ENCODE measurements at places on chromosomes 1 and 21.

- DNase-seq = no peak
Observed at GRCh38 chr1:56094168-56094567, 485.2 kb downstream of the PLPP3 start.

DNA sequence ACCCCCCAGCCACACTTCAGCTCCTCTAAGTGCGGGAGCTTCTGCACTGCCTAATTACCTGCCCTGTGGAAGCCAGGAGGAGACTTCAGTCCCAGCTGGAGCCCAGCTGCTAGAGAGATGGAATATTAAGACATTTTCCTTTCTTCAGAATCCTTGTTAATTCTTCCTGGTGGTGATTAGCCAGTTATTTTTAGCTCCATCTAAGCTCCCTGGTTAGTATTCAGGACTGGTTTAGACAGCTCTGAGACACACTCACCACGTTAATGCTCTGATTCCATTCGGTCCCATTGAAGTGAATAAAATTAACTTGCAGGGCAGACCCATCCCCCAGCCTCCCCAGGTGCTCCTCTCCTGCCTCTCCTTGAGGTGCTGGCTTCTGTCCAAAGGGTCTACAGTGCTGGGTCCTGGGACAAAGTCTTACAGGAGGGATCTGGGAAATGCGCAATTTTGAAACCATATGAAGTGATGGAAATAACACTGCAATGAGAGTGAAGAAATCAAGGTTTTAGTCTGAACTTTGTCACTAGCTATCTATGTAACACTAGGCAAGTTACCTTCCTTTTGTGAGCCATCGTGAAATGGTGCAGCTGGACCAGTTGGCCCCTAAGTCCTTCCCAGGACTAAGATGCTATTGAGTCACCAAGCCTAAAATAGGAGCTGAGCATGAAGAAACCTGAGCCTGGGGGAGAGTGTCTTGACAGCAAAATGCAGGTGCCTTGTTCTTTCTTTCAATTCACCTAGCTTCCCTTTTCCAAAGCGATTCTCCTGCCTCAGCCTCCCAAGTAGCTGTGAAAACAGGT is 117.4 kb upstream of the ATP1A1 start:
- no peak for DNase-seq

- peak; percentile 51 for DNase-seq
Observed at GRCh38 chr1:21508580-21509350, 458 bp upstream of the ALPL start.

DNA sequence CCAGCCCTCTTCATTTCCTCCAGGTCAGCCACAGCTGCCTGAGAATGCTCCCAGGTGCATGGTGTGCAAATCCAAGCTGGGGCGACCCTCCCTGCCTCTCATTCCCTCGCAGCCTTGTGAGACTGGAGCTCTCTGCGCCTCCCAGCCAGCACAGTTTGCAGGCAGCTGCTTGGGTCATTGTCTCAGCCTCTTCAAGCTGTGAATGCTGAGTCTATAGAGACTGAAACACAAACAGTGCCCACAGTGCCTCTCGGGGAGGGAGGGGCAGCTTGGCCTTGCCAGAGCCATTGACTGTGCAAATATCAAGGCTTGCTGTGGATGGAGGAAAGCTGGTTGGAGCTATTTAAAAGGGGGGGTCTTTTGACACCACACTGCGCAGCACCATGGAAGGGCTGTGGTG is 10.6 kb downstream of the PLXNA2 start:
- no peak for DNase-seq

GRCh38 chr1:230207598-230207997 is 140.6 kb downstream of the GALNT2 start:
- no peak for DNase-seq

DNA sequence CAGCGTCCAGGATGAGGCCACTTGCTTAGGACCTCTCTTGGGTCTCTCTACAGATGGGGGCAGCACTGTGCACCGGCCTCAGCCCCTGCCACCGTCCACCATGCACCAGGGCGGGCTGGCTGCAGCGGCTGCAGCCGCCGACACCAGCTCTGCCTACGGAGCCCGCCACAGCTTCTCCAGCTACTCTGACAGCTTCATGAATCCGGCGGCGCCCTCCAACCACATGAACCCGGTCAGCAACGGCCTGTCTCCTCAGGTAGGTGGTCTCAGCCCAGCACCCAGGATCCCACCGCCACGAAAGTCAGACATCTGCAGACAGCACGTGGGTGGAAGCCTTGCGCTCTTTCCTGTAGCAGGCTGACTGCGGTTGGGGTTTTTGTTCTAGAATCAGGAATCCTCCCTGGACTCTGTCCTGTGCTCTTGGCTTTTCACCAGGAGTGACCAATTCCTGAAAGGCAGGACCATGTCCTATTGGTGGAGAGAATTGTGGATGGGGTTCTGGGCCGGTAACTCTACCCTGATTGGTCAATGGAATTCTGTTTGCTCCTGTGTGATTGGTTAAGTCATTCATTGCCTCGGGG is 72.5 kb downstream of the PAX7 start:
- DNase-seq = no peak

DNA sequence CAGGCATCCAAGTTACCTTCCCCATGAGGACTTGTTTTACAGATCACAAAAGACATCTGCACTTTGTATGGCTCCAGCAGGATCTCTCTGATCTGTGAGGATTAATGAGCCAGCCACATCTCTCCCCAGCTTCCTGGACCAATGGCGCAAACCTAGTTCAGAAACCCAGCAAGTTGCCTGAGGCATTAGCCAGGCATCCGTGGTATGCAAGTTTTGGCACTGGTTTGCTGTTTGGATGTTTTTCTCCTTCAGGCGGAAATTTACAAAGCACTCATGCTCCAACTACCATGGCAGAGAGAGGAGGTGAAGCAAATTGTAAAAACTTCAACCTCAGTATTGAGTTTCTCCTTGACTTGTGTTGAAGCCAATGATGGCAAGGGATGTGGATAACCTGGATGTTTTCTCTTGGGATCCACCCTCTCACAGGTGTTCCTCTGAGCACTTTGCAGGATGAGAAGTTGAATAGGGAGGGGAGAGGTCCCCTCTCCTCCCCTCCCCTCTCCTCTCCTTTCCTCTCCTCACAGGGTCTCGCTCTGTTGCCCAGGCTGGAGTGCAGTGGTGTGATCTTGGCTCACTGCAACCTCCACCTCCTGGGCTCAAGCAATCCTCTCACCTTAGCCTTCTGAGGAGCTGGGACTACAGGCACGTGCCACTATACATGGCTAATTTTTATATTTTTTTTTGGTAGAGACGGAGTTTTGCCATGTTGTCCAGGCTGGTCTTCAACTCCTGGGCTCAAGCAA is 25.6 kb upstream of the ENO1 start:
- no peak for DNase-seq

DNA sequence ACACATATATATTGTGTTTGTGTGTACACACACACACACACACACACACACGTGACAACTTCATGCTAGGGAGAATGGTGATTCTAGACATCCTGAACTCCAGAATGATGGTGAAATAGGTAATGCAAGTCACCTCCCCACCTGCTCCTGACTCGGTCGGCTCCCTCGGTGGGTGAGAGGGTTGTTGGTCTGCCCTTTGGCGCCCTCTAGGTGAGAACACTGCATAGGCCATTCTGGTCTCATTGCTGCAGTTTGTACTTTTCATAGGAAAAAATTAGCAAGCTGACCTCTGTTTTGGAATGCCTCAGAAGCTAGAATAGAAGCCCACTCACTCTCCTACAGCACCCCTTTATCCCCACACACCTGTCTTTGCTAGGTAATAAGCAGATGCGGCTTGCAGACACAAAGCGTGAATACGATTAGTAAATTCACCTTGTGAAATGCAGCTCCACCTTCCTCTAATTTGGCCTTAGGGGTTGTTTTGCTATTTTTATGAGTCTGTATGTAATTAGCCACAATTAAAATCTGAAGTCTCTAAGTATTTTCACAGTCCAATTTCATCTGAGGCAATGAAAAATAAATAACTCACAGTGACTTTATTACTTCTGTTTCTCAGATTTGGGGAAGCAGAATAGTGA is 130.0 kb upstream of the KCNJ15 start:
- DNase-seq = peak; percentile 26

DNA sequence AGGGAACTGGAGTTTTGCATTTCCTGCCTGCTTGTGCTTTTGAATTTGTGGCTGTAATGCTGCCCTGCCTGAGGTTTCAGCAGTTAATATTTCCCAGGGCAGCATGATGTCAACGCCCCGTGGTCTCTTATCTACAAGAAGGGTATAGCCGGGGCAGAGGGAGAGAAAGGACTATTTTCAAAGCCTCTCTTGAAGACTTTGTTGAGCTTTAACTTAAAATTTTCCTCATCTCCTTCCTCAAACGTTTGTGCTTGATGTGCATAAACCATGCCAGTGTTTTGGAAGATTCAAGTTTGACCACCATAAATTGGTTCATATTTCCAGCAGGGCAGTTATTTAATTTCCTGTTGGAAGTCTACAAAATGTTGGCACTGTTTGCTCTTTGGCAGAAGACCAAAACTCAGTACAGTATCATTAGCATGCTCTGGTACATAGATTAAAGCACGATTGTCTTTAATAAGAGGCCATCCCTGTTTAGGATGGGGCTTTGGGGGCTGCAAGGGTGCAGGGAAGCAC is 43.4 kb downstream of the ROR1 start:
- no peak for DNase-seq

DNA sequence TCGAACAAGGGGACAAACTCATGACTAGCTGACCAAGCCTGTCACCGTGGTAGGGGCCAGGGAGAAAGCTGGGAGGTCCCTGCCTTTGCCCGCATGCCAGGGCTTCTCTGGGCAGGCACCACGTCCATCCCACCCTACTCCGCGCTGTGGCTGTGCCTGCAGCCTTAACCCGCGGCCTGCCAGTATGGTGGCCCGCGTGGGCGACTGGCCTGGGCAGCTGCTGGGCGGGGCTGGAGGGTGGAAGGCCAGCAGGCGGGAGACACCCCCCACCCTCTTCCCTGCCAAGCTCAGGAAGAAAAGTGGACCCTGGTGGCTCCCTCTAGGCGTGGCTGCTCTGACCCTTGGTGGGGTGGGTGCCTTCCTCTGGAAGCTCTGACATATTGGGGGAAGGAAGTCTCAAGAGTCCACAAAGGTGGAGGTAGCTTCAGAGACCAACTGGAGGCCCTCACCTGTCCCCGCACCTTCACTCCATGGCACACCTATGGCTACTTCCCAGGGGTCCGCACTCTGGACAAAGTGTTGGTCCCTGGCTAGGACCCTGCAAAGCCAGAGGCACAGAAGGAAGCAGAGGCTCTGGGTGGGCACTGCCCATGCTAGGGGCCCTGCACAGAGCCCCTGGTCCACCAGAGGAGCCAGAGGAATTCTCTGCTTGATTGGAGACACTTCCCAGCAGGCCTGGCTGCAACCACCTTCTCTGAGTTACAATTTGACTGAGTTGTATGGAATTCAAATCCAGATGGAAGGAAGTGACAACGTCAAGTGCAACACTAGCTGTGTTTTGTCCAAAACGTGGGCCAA is 3.3 kb upstream of the SKI start:
- no peak for DNase-seq

- no peak for DNase-seq
Observed at GRCh38 chr1:221294242-221294641, 415.0 kb downstream of the HLX start.

DNA sequence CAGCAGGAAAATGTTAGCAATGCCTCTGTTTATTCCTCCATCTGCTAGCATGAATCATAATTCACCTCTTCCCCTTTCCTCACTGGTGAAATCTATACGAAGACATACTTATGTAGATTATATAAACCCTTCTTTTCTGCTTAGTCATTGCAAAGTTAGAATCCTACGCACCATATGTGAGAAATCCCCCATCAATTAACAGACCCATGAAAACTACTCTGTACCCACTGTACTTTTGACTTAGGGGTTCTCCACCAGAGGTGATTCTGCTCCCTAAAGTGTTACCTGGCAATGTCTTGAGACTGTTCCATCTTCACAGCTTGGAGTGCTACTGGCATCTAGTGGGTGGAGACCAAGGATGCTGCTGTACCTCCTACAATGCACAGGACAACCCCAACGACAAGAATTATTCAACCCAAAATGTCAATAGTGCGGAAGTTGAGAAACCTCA is 49.6 kb upstream of the KCTD3 start:
- no peak for DNase-seq

DNA sequence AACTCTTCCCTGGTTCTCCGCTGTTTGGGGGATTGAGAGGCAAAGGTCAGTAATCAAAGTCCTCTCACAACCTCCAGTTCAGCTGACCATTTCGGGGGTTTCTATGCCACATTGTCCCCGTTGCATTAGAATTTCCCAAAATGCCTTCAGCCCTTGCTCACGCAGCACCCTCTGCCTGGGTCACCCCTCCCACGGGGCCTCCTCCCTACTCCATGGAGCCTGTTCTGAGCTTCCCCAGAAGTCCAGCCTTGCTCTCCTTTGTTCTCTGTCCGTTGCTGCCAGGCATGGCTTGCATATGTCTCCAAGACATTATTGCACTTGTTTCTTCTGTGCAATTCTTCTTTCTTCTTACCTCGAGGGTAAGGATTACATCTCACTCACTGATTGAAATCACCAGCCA is 16.5 kb downstream of the DMRTB1 start:
- DNase-seq = no peak

- DNase-seq = no peak
Observed at GRCh38 chr1:115063228-115063901, 25.9 kb downstream of the TSPAN2 start.

DNA sequence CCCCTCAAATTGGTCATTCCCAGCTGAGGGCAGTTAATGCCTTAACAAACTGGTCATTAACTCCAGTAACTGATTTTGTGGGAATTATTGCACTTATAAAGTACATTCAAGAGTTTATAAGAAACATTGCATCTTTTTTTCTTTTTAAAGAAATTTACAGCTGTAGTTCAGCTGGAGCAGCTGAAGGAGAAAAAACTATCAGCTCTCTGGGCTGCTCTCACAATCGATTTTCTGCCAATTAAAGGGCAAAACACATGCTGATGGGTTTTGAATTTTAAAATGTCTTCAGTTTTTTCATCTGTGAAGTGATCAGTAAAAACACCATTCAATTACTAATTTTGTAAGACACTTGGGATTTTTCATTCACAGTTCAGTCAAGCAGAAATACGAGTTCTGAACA is 74.7 kb downstream of the KIFAP3 start:
- DNase-seq = no peak

DNA sequence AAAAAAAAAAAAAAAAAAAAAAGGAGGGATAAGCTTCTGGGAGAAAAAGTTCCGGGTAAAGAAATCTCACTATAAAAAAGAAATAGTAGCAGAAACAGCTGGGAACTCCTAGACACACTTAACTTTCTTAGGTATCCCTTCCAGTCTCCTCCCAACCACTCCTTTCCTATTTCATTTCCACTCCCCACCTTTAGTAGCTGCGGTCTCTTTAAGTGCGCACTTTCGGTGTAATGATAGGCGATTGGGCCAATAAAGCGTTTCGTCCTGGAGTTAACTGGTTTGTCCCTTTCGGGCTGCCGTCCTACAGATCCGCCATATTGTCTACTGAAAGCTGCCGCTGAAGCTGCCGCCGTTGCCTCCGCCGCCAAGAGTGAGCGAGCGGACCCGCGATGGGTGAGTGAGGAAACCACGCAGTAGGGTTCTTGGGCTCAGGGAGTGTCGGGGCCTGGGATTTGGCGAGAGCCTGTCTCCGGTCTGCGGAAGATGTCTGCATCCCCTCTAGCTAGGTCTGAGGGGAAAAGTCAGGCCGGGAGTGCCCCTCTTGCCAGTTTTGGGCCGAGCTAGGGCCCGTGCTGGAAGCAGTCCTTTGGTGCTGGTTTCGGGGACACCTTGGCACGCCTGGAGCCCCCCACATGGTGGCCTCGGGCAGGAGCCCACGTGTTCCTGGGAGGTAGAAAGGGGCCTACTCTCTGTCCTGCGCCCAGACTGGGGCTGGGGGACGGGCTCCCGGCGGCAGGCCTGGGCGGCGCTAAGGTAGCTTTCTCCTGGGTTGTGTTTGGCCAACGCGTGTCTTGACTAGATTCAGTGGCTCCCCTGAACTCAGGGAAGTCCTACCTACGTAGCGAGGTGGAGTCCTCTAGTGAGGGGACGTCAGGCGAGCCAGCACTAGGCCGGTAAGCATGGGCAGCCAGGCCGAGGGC is at the start of gene KPNA6:
KPNA6 (plus strand) TSS at position 315 of the 920 bp plus-strand sequence; CDS start at position 390, 75 bp downstream.
- peak; percentile 90 for DNase-seq

- no peak for DNase-seq
Observed at GRCh38 chr1:56418151-56418631, 161.2 kb downstream of the PLPP3 start.
